Activated naive CD8-positive, alpha-beta T cell treated with anti-CD3 and anti-CD28 coated beads, Interleukin-2, amount 10 ng/mL, durations not matched to agents 7 days and 5 days (primary cell): ENCODE measurements at places on chromosomes 1 and 21.

GRCh38 chr1:5717031-5717682 lies 275.1 kb downstream of the NPHP4 start:
- DNase-seq = no peak

- DNase-seq = no peak
Observed at GRCh38 chr1:116832932-116833578, 76.7 kb upstream of the PTGFRN start.

DNA sequence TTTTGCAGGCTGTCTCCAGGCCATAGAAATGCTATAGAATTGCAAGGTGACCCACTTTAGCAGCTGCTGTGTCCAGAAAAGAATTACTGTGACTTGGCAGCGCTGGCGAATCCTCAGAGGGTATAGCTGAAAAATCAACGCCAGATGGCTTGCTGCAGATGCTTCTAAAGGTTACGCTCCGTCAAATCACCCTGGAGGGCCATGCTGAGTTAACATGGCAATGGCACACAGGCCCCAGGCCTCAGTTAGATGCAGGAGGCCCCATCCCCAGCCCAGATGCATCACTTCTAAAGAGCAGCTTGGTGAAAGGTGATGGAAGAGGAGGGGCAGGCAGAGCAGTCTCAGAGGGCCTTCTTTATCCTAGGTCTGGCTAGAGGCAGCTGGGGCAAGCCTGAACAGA lies 18.0 kb downstream of the KIAA1614 start:
- DNase-seq = no peak

DNA sequence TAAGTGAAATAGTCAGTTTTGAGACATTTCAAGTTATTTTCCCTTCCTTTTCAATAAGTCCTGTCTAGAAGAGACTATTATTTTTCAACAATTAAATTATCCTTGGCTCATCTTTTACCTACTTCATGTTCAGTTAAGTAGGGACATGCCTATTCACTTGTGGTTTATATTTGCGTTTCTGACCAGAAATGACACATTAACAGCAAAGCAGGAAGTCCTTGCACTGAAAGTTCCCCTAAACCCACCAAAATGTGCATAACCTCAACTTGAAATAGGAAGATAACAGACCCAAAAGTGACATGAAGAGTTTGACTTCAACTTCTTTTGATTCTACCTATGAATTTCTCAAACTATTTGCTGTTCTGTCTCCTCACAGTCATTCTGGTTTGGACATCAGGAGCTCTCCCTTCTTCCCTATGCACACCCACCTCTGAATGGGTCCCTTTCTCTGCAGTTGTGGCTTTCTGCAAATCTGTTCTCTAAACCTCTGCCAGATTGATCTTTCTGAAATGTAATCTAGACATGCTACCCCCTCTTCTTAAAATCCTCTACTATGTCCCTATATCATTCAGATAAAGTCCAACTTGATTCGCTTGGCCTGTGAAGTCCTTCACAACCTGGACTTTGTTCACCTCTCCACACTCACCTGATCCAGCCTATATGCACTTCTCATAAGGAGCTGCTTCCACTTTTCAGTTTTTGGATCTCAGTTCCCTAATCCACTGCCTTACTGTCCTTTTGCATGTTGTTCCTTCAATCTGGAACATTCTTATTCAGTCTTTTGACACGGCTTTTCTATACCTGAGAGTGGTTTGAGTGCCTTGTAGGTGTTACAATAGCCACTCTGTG lies 661.5 kb upstream of the ADGRL4 start:
- DNase-seq = no peak

DNA sequence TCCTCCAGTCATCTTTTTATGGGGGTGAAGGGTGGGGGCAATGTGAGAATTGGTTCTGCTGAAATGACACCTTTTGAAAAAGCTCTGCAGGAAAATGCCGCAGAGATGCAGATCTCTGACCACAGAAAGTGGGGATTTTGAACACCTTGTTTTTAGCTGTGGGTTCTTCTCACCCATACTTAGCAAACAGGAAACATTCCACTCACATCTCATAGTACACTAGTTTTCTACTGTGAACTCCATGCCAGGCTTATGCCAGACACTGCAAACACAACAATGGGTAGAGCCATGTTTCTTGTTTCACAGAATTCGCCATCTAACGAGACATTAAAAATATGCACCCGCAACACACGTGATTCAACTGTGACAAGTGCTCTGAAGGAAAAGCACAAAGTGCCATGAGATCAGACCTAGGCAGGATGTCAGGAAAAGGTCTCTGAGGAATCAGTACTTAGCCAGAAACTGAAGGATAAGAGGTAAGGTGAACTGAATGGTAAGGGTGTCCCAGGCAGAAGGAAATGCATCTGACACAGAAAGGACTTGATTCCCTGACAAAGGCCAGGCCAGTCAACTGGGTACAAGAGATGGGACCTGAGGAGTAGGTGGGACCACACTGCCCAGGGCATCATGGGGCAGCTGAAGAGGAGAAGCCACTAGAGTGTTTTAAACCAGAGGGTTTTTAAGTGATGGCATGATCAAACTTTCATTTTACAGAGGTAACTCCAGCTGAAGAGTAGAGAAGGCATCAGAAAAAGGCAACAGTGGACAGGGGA lies 83.8 kb upstream of the JAK1 start:
- DNase-seq = no peak

GRCh38 chr1:181784039-181784683 lies 277.4 kb downstream of the ZNF648 start:
- no peak for DNase-seq
